Spleen (tissue), 13 donors: ENCODE measurements at places on chromosomes 12 and 14. TPM values are rescaled to one million over a fixed set of nuclear protein-coding genes. Genes with fewer than 3 reads are reported as not detected.

DNA sequence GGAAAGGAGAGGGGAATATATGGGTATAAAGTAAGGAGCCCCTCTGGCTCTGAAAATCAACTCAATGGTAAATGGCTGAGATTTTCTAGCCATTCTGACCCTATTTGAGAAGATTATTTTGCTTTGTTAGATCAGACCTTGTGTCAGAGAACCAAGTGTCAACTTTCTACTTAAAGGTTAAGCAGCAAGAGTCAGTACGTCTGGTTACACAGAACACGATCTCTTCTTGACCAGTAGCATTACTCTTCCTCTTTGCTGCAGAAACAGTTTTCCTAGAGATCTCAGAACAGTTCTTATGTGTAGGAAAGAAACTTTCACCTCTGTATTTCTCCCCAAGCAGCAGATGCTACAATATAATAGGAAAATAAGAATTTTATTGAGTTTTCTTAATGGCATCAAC lies 47.4 kb upstream of the BTG1 start:
- H3K27ac ChIP-seq, result no peak overlapping the region
- no peaks in the 10 kb centered on the region for H3K36me3 ChIP-seq
- peaks cover 14% of the 10 kb centered on the region for H3K4me1 ChIP-seq
- no peaks in the 10 kb centered on the region for H3K27me3 ChIP-seq
- H3K4me3 ChIP-seq, result no peak overlapping the region

HOTAIR gene
- not detected for polyA plus RNA-seq

WNT1 gene
- polyA plus RNA-seq, result 0.06 TPM

- peaks cover 6% of the 10 kb centered on the region for H3K4me1 ChIP-seq
- H3K27me3 ChIP-seq, result no peaks in the 10 kb centered on the region
- H3K4me3 ChIP-seq, result no peak overlapping the region
- H3K36me3 ChIP-seq, result peaks cover 17% of the 10 kb centered on the region
- H3K27ac ChIP-seq, result no peak overlapping the region
- DNase-seq, result no peak
Observed at GRCh38 chr12:25074954-25075353, 120.0 kb downstream of the DNAI7 start.

GRCh38 chr14:43640718-43641267 lies 866.3 kb downstream of the FSCB start:
- H3K4me3 ChIP-seq, result no peak overlapping the region
- H3K36me3 ChIP-seq, result no peaks in the 10 kb centered on the region
- DNase-seq, result no peak
- H3K27ac ChIP-seq, result no peak overlapping the region
- H3K27me3 ChIP-seq, result no peaks in the 10 kb centered on the region

RBMS2 gene
- polyA plus RNA-seq, result 3.0 TPM

GRCh38 chr12:57451233-57451778 lies 3.8 kb upstream of the INHBE start:
- no peak overlapping the region for H3K4me3 ChIP-seq
- no peaks in the 10 kb centered on the region for H3K36me3 ChIP-seq
- DNase-seq, result peak; percentile 54

- DNase-seq, result peak; percentile 95
- peak overlapping the region; percentile 38 for H3K4me3 ChIP-seq
- H3K27me3 ChIP-seq, result no peaks in the 10 kb centered on the region
- no peaks in the 10 kb centered on the region for H3K36me3 ChIP-seq
Observed at GRCh38 chr14:101705733-101706508, 55.6 kb upstream of the PPP2R5C start.

GRCh38 chr12:94286583-94287244 lies 138.3 kb downstream of the PLXNC1 start:
- peak overlapping the region; percentile 6 for H3K27ac ChIP-seq
- peaks cover 17% of the 10 kb centered on the region for H3K4me1 ChIP-seq
- H3K27me3 ChIP-seq, result no peaks in the 10 kb centered on the region
- H3K36me3 ChIP-seq, result peaks cover 5% of the 10 kb centered on the region

GRCh38 chr14:69370061-69370460 lies 28.0 kb downstream of the ERH start:
- no peak for DNase-seq
- no peak overlapping the region for H3K4me3 ChIP-seq
- H3K4me1 ChIP-seq, result no peaks in the 10 kb centered on the region
- no peak overlapping the region for H3K27ac ChIP-seq

DNA sequence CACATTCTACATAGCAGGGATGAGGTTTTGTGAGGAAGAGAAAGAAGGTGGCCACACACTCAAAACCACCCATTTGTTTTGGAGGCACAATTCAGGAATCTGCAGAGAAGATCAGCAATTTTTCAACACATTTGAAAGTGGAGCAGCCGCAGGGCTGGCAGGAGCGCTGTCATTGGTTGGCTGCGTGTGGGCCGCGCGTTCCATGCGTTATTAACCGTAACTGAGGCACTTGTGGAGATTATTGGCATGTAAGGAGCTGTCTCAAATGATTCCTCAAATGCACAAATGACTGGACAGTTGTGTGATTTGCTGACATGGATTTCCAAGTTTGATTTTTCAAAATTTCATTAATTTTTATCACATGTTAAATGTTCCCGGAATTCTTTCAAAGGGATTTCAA lies 318.5 kb downstream of the TMEM132D start:
- H3K4me1 ChIP-seq, result no peaks in the 10 kb centered on the region
- H3K27ac ChIP-seq, result no peak overlapping the region
- no peak overlapping the region for H3K4me3 ChIP-seq

DNA sequence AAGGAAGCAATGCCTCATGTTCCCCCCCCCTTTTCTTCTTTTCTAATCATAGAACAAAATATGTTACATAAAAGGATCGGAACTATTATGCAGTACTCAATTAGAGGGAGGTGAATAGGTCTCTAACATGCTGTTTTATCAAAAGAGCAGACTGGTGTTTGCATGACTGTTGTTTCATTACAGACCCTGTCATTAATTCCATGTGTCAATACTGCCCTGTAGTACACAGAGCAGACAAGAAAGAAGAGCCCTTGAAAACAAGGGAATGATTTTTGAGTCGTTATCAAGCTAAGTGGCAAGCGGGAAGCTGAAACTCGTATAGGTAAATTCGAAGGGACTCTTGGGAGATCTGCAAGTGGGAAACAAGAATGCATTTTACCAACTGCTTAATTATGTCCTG lies 76.9 kb upstream of the TMEM263 start:
- H3K4me1 ChIP-seq, result no peaks in the 10 kb centered on the region
- H3K27ac ChIP-seq, result no peak overlapping the region
- peaks cover 9% of the 10 kb centered on the region for H3K36me3 ChIP-seq
- no peaks in the 10 kb centered on the region for H3K27me3 ChIP-seq

DNA sequence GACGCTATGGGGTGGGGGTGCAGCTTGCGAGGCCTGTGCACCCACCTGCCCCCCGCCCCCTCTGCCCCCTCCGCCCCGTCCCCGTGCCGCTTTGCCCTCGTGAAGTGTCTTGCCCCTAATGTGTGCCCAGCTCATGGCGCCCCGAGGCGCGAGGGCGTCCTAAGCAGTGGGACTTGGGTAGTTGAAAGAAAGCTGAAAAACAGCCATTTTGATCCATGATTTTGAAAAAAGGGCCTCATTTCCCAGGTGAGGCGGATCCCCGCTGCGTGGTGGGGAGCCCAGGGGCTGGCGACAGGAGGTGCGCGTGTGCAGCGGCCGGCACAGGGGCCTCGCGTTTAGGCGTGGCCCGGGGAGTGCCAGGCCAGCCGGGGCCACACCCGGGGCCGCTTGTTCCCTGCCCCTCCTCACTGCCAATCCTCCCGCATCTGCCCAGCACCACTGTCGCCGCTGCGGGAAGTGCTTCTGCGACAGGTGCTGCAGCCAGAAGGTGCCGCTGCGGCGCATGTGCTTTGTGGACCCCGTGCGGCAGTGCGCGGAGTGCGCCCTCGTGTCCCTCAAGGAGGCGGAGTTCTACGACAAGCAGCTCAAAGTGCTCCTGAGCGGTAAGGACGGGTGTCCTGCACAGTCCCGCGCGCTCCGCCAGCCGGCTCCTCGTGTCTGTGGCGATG lies 11.8 kb downstream of the ZFYVE21 start:
- peaks cover 20% of the 10 kb centered on the region for H3K4me1 ChIP-seq
- H3K36me3 ChIP-seq, result peaks cover 22% of the 10 kb centered on the region
- no peaks in the 10 kb centered on the region for H3K27me3 ChIP-seq
- no peak overlapping the region for H3K4me3 ChIP-seq
- no peak for DNase-seq

DNA sequence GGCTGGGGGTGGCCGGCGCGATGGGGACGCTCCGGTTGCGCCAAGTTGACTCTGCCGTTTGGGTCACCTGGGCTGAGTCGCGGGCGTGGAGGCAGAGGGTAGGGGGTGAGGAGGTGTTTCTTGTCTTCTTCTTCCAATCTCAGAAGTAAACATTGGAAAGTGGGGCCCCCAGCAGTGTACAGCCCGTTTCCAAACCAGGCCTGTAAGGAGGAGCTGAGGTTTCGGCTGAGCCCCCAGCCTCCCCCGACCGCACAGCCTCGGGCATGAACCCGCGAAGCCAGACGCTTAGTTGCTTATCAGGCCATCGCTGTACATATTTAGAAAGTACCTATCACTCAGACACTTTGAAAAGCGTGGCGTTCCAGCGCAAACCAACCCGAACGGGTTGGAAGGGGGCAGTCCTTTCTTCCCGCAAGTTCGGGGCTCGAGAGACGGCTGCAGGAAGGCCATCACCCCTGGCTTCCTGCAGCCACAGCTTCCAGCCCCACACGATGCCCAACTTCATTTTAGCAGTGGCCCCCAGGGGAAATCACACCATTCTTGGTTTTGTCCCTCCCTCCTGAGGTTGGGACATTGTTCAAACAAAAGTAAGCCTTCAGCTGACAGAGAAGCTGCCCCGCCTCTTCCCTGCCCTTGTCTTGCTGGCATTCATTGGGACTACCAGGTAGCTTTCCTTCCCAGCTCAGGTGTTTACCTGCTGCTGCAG lies 164.1 kb downstream of the ZFP36L1 start:
- H3K4me3 ChIP-seq, result no peak overlapping the region
- no peaks in the 10 kb centered on the region for H3K36me3 ChIP-seq
- no peaks in the 10 kb centered on the region for H3K27me3 ChIP-seq

PYGL gene
- 14.1 TPM for polyA plus RNA-seq

OR6C1 gene
- not detected for polyA plus RNA-seq

GOLGA3 gene
- 6.8 TPM for polyA plus RNA-seq

- no peaks in the 10 kb centered on the region for H3K36me3 ChIP-seq
- no peak overlapping the region for H3K27ac ChIP-seq
- DNase-seq, result no peak
- no peaks in the 10 kb centered on the region for H3K27me3 ChIP-seq
Observed at GRCh38 chr12:8681129-8681884, 16.5 kb upstream of the RIMKLB start.

DNA sequence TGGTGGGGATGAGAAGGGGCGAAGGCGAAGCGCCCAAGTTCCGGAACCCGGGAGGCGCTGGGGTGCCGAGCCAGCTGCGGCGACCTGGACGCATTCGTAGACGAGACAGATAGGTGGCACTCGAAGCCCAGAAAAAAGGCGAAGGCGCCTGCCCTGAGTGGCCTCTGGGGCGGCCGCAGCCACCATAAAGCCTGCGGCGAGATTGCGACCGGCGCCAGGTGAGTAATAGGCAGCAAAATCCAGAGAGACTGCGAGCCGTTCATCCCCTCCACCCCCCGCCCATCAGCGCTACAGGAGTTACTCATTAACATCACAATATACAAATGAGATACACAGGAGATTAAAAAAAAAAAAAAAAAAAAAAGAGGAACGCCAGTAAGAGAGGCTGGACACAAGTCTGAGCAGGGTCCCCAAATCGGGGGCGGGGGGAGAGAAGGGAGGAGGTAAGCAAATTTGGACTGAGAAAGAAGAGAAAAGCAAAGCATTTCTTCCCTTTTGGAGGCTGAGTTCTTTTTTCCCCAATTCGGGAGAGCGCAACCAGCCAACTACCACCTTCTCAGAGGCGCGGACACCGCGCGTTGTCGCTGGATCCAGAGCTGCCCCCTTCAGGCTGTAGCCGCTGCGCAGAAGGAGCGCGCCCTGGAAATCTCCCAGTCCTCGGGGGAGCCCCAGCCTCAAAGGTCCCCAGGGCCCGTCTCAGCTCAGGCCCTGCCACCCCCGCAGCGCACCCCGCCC lies 15.7 kb downstream of the TBX3 start:
- peaks cover 28% of the 10 kb centered on the region for H3K4me1 ChIP-seq
- H3K4me3 ChIP-seq, result peak overlapping the region; percentile 57
- peaks cover 99% of the 10 kb centered on the region for H3K27me3 ChIP-seq
- no peak overlapping the region for H3K27ac ChIP-seq
- DNase-seq, result peak; percentile 76

WSCD2 gene
- 0.09 TPM for polyA plus RNA-seq

RAB15 gene
- polyA plus RNA-seq, result 1.2 TPM

IL31 gene
- polyA plus RNA-seq, result not detected

TMEM233 gene
- 0.39 TPM for polyA plus RNA-seq

GRCh38 chr12:2999265-2999841 lies 40.2 kb downstream of the TEAD4 start:
- DNase-seq, result no peak
- H3K36me3 ChIP-seq, result peaks cover 28% of the 10 kb centered on the region
- no peaks in the 10 kb centered on the region for H3K27me3 ChIP-seq

DNA sequence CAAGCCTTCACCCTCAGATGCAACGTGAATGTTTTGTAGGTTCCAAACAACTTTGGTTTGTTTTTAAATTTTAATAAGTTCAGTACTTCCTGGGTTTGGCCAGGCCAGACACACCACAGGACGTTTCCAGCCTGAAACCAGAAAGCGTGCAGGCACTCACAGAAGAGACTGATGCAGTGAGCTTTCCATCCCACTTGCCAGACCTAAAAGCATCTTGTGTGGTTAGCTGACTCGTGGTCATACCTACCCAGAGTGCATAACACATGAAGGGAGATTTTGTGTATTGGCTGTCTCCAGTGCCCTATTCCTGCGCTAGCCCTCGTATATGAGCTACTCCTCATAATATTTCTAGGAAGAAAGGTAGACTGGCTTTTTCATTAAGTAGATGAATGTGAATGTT lies 297.3 kb upstream of the FAR2 start:
- H3K4me3 ChIP-seq, result no peak overlapping the region
- no peaks in the 10 kb centered on the region for H3K27me3 ChIP-seq
- no peak overlapping the region for H3K27ac ChIP-seq
- H3K36me3 ChIP-seq, result no peaks in the 10 kb centered on the region
